ENCODE measurements at places on chromosomes 12 and 14. TPM values are rescaled to one million over a fixed set of nuclear protein-coding genes. Genes with fewer than 3 reads are reported as not detected.

BHLHE41 gene
- 19.5 TPM for polyA plus RNA-seq

PEX5 gene
- polyA plus RNA-seq: 14.4 TPM

NACA gene
- polyA plus RNA-seq: 3,231 TPM

ERP29 gene
- 163 TPM for polyA plus RNA-seq

GPD1 gene
- polyA plus RNA-seq: 0.72 TPM

ATG101 gene
- 35.3 TPM for polyA plus RNA-seq

CABP1 gene
- 2.8 TPM for polyA plus RNA-seq

GDF3 gene
- polyA plus RNA-seq: 0.22 TPM

PAPLN gene
- 20.3 TPM for polyA plus RNA-seq

SMOC1 gene
- polyA plus RNA-seq: 13.9 TPM

PDZRN4 gene
- polyA plus RNA-seq: 0.32 TPM

DNA sequence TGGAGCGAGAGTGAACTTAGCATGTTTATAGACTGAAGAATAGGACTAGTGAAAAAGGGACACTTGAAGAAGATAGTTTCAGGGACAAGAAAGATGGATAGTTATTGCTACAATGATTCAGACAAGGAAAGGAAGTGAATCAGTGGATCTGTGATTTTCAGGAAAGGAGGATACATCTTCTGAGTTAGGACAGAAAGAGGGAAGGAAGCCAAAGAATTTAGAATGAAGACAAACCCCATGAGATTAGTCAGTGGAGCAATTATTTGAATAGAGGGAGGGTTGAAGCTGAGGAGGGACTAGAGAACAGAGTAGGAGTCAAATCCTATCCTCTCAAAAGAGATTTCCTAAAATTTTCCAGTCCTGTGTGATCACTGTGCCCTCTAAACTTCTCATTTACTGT, 282.7 kb downstream of the AKAP6 start:
- H3K4me3 ChIP-seq: no peak overlapping the region
- H3K36me3 ChIP-seq: no peaks in the 10 kb centered on the region
- no peaks in the 10 kb centered on the region for H3K4me1 ChIP-seq
- H3K27ac ChIP-seq: no peak overlapping the region

- no peak for DNase-seq
- no peaks in the 10 kb centered on the region for H3K36me3 ChIP-seq
- H3K4me3 ChIP-seq: no peak overlapping the region
- peaks cover 3% of the 10 kb centered on the region for H3K27me3 ChIP-seq
- no peaks in the 10 kb centered on the region for H3K4me1 ChIP-seq
Observed at GRCh38 chr12:33486058-33486457, 46.4 kb upstream of the SYT10 start.

- no peaks in the 10 kb centered on the region for H3K36me3 ChIP-seq
- H3K27me3 ChIP-seq: no peaks in the 10 kb centered on the region
- H3K4me1 ChIP-seq: peaks cover 19% of the 10 kb centered on the region
- no peak overlapping the region for H3K4me3 ChIP-seq
Observed at GRCh38 chr12:31362759-31363415, 36.9 kb upstream of the SINHCAF start.

GRCh38 chr12:120956579-120957300, 21.6 kb upstream of the HNF1A start:
- H3K4me1 ChIP-seq: no peaks in the 10 kb centered on the region
- no peak for DNase-seq

- peak overlapping the region; percentile 98 for H3K27ac ChIP-seq
- no peak overlapping the region for H3K4me3 ChIP-seq
- no peaks in the 10 kb centered on the region for H3K36me3 ChIP-seq
Observed at GRCh38 chr12:128820723-128821432, 2.9 kb downstream of the SLC15A4 start.

GRCh38 chr12:70292017-70292776, 49.0 kb downstream of the CNOT2 start:
- H3K36me3 ChIP-seq: peaks cover 3% of the 10 kb centered on the region
- no peak overlapping the region for H3K27ac ChIP-seq
- no peak overlapping the region for H3K4me3 ChIP-seq

GRCh38 chr14:68164711-68165113, 345.1 kb downstream of the RAD51B start:
- H3K4me3 ChIP-seq: no peak overlapping the region

DNA sequence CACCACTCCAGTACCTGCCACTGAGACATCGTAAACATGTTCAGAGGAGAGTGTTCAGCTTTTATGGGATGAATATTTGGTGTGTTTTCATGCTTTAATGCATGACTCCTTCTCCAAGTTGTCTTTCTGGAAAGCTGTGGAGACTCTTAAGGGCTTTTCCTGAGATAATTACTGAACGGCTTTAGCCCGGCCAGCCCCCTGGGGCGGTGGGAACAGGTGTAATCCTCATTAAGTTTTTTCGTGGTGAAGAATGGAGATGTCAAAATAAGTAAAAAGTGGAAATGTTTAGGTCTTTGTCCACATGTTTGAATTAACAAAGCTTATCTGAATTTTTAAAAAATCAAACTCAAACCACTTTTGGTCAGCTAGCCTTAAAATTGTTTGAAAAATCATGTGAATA, 1.5 kb downstream of the SYNE2 start:
- no peaks in the 10 kb centered on the region for H3K36me3 ChIP-seq
- no peak for DNase-seq
- H3K4me3 ChIP-seq: peak overlapping the region; percentile 74
- H3K27me3 ChIP-seq: no peaks in the 10 kb centered on the region

- H3K27ac ChIP-seq: no peak overlapping the region
- H3K27me3 ChIP-seq: no peaks in the 10 kb centered on the region
Observed at GRCh38 chr14:61122862-61123261, 141.8 kb downstream of the SLC38A6 start.

GRCh38 chr12:58030566-58031279, 89.4 kb downstream of the ATP23 start:
- H3K36me3 ChIP-seq: no peaks in the 10 kb centered on the region
- no peak for DNase-seq
- no peak overlapping the region for H3K27ac ChIP-seq
- no peaks in the 10 kb centered on the region for H3K4me1 ChIP-seq
- no peaks in the 10 kb centered on the region for H3K27me3 ChIP-seq
- no peak overlapping the region for H3K4me3 ChIP-seq

DNA sequence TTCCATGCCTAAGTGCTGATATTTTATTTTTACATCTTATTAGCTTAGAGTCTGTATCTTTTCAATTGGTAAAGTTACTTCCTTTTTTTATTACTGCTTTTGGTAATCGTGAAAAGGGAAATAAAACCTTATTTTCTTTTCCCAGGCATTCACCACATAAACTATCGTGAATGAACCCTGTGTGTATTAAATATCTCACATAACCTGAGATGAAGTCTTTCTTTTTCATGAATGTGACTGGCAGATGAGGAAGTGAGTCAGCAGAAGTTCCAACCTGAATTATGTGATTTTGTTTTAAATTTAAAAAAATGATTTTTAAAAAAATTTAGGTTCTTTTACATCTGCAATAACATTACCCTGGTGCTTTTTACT, 26.0 kb downstream of the MYBPC1 start:
- H3K27ac ChIP-seq: peak overlapping the region; percentile 62
- no peaks in the 10 kb centered on the region for H3K36me3 ChIP-seq
- no peaks in the 10 kb centered on the region for H3K27me3 ChIP-seq
- no peak overlapping the region for H3K4me3 ChIP-seq

DNA sequence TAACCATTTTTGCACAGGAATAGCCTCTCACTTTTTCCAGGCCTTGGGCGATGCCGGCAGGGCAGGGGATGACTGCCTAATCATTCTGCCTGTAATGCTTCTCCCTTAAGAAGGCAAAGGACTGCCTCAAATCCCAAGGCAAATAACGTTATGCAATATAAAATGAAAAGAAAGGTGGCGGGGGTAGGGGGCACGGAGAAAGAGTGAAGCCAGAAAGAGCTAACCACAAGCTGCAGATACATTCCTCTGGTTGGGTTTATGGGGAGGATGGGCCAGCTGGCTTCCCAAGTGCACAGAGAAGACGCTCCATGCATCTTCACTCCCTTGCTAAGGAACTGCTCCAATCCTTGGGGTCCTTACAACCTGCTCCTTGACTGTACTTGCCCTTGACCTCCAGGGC, 229.5 kb downstream of the FOXN3 start:
- H3K4me1 ChIP-seq: peaks cover 20% of the 10 kb centered on the region
- H3K36me3 ChIP-seq: no peaks in the 10 kb centered on the region
- H3K4me3 ChIP-seq: no peak overlapping the region
- H3K27me3 ChIP-seq: no peaks in the 10 kb centered on the region

DNA sequence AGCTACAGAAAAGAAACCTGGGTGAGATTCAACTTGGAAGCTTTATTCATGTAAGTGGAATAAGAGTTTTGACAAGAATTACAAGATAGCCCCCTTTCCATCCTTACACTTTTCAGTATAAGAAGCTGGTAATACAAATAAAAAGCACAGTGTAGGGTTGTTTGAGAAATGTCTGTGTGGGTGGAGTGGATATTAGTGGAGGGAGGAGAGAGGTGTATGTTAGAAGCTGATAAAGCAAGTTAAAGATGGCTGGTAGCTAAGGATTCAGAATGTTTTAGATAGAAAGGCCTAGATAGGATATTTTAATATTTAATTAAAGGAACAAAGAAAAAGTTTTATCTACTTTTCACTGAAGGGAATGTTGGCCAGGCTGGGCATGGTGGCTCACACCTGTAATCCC, 12.5 kb downstream of the CFAP54 start:
- DNase-seq: no peak
- H3K27ac ChIP-seq: peak overlapping the region; percentile 89
- peaks cover 29% of the 10 kb centered on the region for H3K4me1 ChIP-seq
- H3K27me3 ChIP-seq: no peaks in the 10 kb centered on the region
- H3K4me3 ChIP-seq: no peak overlapping the region

DNA sequence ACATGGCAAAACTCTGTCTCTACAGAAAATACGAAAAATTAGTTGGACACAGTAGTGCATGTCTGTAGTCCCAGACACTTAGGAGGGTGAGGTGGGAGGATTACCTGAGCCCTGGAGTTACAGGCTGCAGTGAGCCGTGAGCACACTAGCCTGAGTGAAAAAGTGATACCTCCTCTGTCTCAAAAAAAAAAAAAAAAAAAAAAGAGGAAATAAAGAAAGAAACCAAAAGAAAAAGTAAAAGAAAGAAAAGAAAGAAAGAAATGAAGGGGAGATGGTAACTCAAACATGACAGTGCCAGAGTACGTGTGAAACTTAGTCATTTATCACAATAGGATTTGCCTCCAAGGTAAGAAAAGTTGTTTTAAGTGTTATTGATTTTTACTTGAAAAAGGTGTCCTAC, 407.0 kb upstream of the MGAT4C start:
- no peak overlapping the region for H3K4me3 ChIP-seq
- DNase-seq: peak; percentile 13

- no peaks in the 10 kb centered on the region for H3K27me3 ChIP-seq
- H3K4me1 ChIP-seq: no peaks in the 10 kb centered on the region
- no peaks in the 10 kb centered on the region for H3K36me3 ChIP-seq
- no peak overlapping the region for H3K4me3 ChIP-seq
Observed at GRCh38 chr14:85454226-85454813, 75.6 kb upstream of the FLRT2 start.

- no peak overlapping the region for H3K27ac ChIP-seq
- DNase-seq: no peak
- no peaks in the 10 kb centered on the region for H3K36me3 ChIP-seq
Observed at GRCh38 chr12:10048526-10048925, 18.0 kb downstream of the CLEC9A start.
